ENCODE measurements at places on chromosomes 11 and 22. TPM values are rescaled to one million over a fixed set of nuclear protein-coding genes. Genes with fewer than 3 reads are reported as not detected.
A peak's percentile ranks its signal among the peaks of the same experiment; 100 is the strongest.

DNA sequence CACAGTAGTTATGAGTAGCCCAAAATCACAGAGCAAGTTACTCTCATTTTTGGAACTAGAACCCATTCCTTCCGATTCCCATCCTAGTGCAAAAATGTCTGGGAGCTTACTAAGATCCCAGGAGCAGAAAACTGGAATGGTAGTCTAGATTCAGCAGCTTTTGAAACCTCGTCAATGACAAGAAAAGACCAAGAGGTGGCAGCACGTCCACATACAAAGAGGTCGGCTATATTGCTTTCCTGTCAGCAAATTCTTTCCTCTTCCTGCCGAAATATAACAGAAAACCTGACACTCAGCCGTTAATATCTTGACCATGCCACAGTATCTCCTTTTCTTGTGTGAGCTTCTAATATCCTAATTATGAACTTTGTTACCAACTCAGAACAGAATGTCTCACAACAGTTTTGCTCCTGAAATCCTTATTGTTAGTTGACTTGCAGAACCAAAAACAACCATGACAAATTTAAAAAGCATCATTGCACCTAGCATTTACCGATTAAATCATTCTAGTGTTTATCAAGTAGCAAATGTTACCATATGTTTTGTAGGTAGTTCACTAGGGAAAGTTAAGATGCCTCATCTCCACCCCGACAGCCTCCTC, 92.8 kb upstream of the OR9G4 start:
- H3K36me3 ChIP-seq, result no peaks in the 10 kb centered on the region
- no peak overlapping the region for H3K27ac ChIP-seq
- peak; percentile 64 for DNase-seq
- H3K4me1 ChIP-seq, result peaks cover 5% of the 10 kb centered on the region
- no peak overlapping the region for H3K4me3 ChIP-seq
- H3K27me3 ChIP-seq, result peaks cover 1% of the 10 kb centered on the region

FIBIN gene
- total RNA-seq, result not detected

DNA sequence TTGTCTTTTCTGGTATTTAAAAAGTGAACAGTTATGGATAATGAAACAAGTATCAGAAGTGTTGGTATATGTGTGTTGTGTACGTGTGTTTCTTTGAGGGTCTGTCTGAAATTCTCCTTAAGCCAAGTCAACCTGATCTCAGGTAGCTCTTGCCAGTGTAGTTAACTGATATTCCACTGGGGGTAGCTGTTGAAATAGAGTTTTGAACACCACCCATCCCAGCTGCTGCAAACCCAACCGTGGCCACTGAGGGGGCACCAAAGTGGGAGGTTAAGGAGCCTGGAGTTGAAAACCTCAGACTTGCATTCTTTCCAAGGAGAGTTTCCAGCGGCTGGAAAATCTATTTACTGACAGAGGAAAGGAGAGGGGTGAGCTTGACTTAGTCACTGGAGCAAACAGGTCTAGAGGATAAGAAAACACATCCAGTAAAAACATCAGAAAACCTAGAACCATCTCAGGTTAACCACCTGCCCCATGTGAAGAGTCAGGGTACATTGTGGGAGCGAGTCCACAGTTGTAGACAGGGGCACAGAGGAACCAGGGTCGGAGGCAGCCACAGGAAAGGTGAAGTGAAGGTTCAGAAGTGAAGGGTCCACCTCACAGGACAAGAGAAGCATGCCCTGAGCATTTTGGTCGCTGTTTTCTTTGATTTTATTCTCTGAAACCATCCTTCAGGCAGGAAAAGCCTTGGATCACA, 8.8 kb upstream of the CUL5 start:
- H3K27ac ChIP-seq, result no peak overlapping the region
- H3K36me3 ChIP-seq, result no peaks in the 10 kb centered on the region
- DNase-seq, result peak; percentile 70
- peaks cover 2% of the 10 kb centered on the region for H3K27me3 ChIP-seq
- no peak overlapping the region for H3K4me3 ChIP-seq

DNA sequence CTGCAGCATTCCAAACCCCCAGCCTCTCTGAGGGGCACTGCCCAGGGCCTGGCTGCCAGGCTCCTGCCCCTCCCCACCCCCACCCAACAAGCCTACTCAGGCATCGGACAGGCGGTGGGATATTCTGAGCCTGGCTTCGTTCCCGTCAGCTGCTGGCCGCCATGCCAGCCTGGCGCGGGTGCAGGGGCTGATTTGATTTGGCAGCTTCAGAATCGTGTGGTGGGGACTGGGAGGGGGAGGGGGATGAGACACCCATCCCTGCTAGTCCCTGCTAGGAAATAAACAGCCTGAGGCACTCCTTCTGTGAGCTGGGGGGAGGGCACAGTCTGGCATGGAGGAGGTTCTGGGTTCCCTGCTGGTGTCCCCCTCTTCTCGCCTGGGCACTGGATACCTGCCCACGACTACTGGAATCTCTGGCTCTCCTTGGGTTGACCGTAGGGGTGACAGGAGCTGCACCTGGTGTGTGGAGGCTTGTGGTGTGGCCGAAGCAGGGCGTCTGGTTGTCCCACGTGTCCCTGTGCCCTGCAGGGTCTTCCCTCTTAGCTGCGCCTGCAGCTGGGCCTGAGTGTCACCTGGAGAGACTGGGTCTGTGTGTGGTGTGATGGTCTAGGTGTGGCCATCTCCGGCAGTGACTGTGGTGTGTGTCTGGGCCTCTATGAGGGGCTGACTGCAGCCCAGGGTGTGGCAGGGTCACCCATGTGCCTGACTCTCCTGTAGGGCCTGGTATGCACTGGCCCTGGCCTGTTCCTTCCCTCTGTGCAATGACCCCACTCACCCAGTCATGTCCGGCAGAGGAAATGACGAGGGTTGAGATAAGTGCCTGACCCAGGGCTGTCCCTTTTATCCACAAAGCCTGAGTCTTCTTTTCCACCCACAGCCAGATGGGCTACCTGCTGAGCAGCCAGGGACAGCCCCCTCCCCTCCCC, 42.2 kb downstream of the PDE2A start:
- peak overlapping the region; percentile 24 for H3K27ac ChIP-seq
- peaks cover 10% of the 10 kb centered on the region for H3K36me3 ChIP-seq
- H3K4me1 ChIP-seq, result peaks cover 50% of the 10 kb centered on the region
- peaks cover 18% of the 10 kb centered on the region for H3K27me3 ChIP-seq
- DNase-seq, result no peak

DNA sequence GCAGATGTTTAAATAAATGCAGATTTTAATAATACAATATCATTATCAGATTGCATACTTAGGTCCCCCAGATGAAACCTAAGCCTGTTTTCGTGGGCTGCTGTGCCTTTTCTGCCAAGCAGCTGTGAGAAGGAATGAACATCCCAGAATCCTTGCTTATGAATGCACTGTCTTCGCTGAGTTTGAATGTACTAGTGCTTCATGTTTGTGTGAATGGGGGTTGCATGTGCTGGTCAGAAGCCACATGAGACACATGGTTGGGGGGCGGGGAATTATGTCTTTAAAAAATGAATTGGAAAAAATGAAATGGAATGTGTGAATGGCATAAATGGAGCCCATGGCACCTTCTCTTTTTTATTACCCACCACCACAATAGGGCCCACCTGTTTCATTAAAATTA, 125.4 kb upstream of the HSD17B12 start:
- no peaks in the 10 kb centered on the region for H3K36me3 ChIP-seq
- H3K4me3 ChIP-seq, result no peak overlapping the region
- peaks cover 13% of the 10 kb centered on the region for H3K27me3 ChIP-seq
- H3K27ac ChIP-seq, result no peak overlapping the region
- H3K4me1 ChIP-seq, result peaks cover 22% of the 10 kb centered on the region

DNA sequence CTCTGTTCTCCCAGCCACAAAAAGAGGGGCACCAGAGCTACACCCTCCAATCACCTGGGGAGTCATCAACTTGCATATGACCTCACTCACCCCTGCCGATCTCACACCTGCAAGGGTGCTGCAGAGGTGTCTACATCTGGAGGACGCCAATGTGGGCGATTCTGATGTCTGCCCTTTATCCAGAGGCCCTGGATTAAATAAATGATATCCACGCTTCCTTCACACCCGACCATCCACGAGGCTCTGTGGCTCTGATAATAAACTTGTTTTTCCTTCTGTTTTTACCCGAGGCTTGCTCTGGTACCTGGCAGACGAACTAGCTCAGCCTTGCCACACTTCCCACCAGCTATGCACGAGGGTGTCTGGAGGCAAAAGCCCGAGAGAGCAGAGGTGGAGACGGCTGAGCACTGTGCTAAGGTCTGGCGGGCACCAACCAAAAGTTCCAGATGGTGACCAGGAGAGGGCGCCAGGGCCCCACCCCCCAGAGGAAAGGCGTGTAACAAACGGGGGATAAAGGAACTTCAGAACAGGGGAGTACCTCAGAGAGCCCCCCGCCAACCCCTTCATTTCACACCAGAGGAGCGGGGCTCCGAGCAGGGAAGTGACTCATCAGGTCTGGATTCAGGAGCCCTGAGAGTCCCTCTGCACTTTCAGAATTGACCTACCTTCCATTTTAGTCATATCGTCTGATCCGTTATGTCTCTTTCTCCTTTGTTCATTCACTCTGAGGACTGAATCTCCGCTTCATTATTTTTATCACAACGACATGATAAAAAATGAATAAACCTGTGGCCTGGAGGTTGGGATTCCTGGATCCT, 13.5 kb downstream of the SCN3B start:
- peaks cover 6% of the 10 kb centered on the region for H3K4me1 ChIP-seq
- no peak overlapping the region for H3K27ac ChIP-seq
- H3K36me3 ChIP-seq, result peaks cover 44% of the 10 kb centered on the region
- DNase-seq, result peak; percentile 65
- peaks cover 7% of the 10 kb centered on the region for H3K27me3 ChIP-seq

DNA sequence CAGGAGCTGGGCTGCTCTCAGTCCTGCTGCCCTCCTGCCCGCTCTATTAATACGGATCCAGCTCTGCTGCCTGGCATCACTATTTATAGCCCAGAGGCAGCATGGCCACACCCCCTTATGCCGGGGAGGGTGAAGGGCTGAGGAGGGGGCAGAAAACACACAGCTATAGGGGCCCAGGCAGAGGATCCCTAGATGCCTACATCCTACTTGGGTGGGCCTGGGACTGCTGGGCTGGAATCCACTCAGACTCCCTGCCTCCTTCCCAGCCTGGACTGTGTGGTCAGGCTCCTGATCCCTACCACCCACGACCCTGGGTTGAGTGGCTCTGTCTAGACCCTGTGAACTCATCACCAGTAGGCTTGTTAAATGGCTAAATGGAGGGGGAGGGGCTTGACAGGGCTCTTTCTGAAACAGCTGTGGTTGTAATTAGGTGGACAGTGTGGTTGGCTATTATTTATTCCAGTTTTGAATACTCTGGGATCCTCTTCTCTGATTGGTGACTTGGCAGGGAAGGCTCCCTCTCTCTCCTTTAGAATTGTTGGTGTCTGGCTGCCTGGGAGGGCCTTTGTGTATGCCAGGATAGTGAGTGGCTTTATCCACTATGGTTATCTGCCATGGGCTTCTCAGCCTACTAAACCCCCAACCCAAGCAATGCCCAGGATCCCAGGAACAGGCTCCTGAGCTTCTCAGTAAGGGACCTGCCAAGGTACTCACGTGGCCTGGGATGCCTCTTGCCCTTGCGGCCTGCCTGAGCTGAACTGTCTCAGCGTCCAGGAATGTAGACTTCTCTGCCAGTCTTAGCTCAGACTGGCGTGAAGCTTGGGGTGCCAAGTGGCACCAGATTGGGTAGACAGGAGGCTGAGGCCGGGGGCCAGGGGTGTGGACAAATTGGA, 15.2 kb downstream of the PHLDB1 start:
- peaks cover 20% of the 10 kb centered on the region for H3K27me3 ChIP-seq
- H3K4me3 ChIP-seq, result no peak overlapping the region
- peaks cover 26% of the 10 kb centered on the region for H3K4me1 ChIP-seq
- no peak for DNase-seq
- no peak overlapping the region for H3K27ac ChIP-seq

- H3K36me3 ChIP-seq, result no peaks in the 10 kb centered on the region
- H3K27ac ChIP-seq, result no peak overlapping the region
- DNase-seq, result peak; percentile 80
- no peak overlapping the region for H3K4me3 ChIP-seq
- H3K4me1 ChIP-seq, result peaks cover 12% of the 10 kb centered on the region
These were observed 28.7 kb downstream of the CHRDL2 start for GRCh38 chr11:74702383-74703007.

HORMAD2 gene
- total RNA-seq, result not detected

DNA sequence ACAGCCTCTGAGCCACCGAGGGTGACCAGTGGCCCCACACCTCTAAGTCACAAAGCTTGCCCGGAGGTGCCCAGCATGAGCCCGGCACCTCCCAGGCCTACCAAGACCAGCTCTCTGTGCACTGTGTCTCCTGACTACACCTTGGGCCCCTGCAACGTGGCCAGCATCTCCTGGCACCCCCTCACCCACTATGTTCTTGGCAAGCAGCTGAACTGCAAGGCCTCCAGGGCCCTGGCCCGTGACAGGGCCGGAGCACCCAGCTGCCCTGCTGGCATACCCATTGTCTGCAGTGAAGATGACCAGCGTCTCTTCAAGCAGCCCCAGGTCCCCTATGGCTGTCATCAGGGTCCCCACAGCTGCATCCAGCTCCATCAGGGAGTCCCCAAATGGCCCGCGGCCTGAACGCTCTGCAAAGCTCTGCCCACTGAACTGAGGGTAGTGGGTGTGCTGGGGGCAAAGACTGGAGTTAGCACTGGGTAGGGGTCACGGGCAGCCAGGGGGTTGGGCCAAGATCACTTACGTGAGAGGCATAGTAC, 1.6 kb downstream of the ARSA start:
- H3K27me3 ChIP-seq, result peaks cover 16% of the 10 kb centered on the region
- H3K36me3 ChIP-seq, result peaks cover 13% of the 10 kb centered on the region
- DNase-seq, result no peak
- H3K27ac ChIP-seq, result no peak overlapping the region
- peak overlapping the region; percentile 80 for H3K4me3 ChIP-seq

DNA sequence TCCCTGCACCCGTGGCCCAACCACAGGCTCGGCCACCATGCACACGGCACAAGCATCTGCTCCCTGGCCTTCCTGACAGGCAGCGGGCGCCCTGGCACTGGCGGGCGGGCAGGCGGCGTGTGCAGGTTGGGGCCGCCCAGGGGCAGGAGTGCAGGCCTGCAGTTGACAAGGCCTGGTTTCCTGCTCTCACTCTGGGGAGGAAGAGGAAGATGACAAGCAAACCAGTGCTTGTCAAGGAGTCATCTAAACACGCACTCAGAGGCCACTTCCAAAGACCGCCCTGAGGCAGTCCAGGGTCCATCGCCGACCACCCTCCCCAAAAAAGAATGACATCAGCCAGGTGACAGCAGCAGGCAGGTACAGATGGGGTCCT, 65.3 kb upstream of the LINC01488 start:
- no peak overlapping the region for H3K27ac ChIP-seq
- peaks cover 4% of the 10 kb centered on the region for H3K27me3 ChIP-seq
- H3K4me3 ChIP-seq, result no peak overlapping the region
- peaks cover 4% of the 10 kb centered on the region for H3K36me3 ChIP-seq

GRCh38 chr11:35950082-35950481, 6.2 kb downstream of the LDLRAD3 start:
- H3K36me3 ChIP-seq, result peaks cover 4% of the 10 kb centered on the region
- H3K4me3 ChIP-seq, result no peak overlapping the region
- no peak for DNase-seq
- H3K27me3 ChIP-seq, result peaks cover 5% of the 10 kb centered on the region
- peaks cover 48% of the 10 kb centered on the region for H3K4me1 ChIP-seq

- no peak overlapping the region for H3K27ac ChIP-seq
- H3K27me3 ChIP-seq, result no peaks in the 10 kb centered on the region
- DNase-seq, result no peak
- no peak overlapping the region for H3K4me3 ChIP-seq
- peaks cover 8% of the 10 kb centered on the region for H3K4me1 ChIP-seq
- H3K36me3 ChIP-seq, result no peaks in the 10 kb centered on the region
These were observed 254.6 kb upstream of the KIRREL3 start for GRCh38 chr11:127255209-127255608.
